ENCODE measurements at places on chromosomes 13 and 19.
A peak's percentile ranks its signal among the peaks of the same experiment; 100 is the strongest.

DNA sequence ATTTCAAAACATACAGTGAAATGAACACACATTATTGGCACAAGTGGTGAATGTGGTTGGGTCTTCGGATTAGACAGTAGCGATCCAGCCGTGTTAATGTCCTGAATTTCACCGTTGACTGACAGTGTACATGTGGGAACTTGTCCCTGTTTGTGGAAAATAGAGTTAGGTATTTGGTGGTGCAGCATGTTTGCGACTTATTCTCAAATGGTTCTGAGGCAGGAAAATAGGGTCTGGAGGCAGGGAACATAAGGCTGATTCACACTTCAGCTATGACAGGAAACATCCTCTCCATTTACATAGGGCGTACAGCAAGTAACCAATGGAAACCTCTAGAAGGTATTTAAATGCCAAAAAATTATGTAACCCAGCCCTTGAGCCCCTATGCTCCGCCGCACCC lies 4.2 kb downstream of the LGALS7B start:
- DNase-seq = no peak

DNA sequence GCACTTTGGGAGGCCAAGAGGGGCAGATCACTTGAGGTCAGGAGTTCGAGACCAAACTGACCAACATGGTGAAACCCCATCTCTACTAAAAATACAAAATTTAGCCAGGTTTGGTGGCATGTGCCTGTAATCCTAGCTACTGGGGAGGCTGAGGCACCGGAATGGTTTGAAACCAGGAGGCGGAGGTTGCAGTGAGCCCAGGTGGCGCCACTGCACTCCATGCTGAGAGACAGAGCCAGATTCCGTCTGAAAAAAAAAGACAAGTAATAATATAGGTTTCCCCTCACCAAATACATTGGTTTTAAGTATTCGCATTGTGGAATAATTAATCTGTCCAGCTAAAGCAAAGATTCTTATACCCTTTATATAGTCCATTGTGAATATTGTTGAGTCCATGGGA lies 1544.6 kb downstream of the OLFM4 start:
- no peak for DNase-seq

DNA sequence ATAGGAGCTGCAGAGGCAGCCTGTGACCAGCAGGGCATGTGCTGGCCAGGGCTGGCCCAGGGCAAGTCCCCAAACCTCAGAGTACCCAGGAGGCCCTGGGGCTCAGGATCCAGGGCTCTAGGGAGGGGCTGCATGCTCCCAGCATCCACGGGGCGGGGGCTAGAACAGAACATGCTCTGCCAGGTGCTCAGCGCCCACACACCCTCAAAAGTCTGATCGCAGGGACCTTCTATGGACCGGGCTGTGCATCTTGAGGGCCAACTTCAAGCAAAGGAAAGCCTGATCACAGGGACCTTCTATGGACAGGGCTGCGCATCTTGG lies 33.5 kb downstream of the ELL start:
- DNase-seq = no peak

- DNase-seq = no peak
Measured at GRCh38 chr13:23443878-23444277, 10.4 kb upstream of the SACS start.

- no peak for DNase-seq
Measured at GRCh38 chr19:30330266-30330665, 41.9 kb upstream of the ZNF536 start.

- no peak for DNase-seq
Measured at GRCh38 chr13:29587645-29588044, 7.8 kb downstream of the SLC7A1 start.

DNA sequence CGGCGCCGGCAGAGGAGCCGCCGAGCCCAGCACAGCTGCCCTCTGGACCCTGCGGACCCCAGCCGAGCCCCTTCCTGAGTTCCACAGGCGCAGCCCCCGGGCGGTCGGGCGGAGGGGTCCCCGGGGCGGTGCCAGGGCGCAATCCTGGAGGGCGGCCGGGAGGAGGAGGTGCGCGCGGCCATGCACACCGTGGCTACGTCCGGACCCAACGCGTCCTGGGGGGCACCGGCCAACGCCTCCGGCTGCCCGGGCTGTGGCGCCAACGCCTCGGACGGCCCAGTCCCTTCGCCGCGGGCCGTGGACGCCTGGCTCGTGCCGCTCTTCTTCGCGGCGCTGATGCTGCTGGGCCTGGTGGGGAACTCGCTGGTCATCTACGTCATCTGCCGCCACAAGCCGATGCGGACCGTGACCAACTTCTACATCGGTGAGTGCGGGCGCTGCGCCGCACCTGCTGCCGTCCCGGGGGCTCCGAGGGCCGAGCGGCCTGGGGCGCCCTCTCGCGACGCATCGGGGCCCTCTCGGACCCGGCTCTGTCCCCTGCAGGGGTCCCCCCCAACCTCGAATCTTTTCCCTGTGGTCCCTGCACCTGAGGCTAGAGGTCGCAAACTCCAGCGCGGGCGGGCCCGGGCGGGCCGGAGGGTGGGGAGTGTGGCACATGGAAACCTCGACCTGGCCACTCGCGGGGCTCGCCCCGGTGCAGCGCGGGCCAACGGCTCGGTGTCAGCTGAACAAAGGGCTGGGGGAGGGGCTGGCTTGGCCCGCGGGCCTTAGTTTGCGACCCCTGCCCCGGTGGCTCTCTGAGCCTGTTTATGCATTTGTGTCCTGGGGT lies at the start of gene KISS1R:
KISS1R (plus strand) TSS at position 11 of the 829 bp plus-strand sequence; CDS start at position 181, 170 bp downstream.
- DNase-seq = peak; percentile 88

GRCh38 chr19:1104311-1105007 lies 665 bp downstream of the GPX4 start:
- peak; percentile 86 for DNase-seq

DNA sequence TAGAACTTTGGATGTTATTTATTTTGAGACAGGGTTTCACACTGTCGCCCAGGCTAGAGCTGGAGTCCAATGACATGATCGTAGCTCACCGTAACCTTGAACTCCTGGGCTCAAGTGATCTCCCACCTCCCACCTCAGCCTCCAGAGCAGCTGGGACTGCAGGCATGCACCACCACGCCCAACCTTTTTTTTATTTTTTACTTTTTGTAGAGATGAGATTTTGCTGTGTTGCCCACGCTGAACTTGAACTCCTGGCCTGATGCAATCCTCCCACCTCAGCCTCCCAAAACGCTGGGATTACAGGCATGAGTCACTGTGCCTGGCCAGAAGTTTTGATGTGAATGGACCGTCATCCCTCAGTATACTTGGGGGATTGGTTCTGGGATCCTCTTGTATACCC lies 13.7 kb downstream of the ANKRD27 start:
- no peak for DNase-seq

DNA sequence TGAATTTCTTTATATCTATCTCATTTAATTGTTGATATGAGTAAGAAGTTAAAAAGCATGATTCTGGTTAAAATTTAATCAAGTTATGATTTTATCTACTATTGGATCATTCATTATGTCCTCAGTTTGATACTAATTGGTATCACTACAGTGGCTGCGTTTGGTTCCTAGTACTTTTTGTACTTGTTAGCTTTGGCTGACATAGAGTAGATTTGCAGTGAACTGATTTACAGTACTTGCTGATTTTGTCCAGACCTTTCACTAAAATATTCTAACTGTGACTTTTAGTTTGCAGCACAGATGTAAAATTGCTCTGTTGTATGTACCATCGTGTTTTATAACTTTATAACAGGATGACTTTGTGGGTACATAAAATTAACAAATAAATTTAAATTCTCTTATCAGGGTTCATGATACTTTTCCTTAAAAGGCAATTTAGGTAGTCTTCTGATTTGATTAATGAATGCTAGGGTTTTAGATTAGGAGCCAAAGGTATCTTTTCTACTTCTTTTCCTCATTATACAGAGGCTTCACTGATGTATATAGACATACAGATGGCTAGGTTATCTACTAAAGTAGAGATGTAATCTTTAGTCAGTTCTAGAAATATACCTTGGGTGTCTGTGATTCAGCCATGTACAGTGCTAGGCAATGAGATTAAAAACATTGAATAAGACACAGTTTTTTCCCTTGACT lies 8.7 kb downstream of the UCHL3 start:
- DNase-seq = no peak

GRCh38 chr13:113238536-113238935 lies 29.1 kb downstream of the CUL4A start:
- no peak for DNase-seq

- DNase-seq = no peak
Measured at GRCh38 chr13:40940841-40941240, 78.3 kb downstream of the ELF1 start.

DNA sequence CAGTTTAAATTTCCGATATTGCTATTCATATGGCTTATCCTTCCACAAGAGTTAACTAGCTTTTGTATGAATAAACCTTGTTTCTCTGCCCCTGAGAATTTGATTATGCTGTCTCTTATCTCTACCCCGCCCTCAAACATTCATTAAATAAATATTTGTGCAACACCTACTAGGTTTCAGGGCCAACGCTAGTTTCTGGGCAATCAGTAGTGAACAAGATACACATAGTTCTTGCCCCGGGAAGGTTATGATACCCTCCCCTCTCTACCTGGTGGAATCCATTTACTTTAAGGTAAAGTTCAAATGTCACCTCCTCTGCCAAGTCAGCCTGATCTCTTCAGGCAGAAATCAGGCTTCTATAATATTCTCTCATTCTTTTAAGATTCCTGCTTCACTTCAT lies 16.6 kb upstream of the USP12 start:
- no peak for DNase-seq

Measured in ecto neural progenitor cell (in vitro differentiated cells).